ENCODE measurements at places on chromosomes 2 and 18.

GRCh38 chr2:19899985-19900930 is 1.5 kb downstream of the TTC32 start:
- DNase-seq: no peak

- DNase-seq: no peak
These were observed 44.4 kb upstream of the HPCAL1 start for GRCh38 chr2:10258326-10258725.

GRCh38 chr2:138658187-138658894 is 121.8 kb downstream of the NXPH2 start:
- DNase-seq: no peak

DNA sequence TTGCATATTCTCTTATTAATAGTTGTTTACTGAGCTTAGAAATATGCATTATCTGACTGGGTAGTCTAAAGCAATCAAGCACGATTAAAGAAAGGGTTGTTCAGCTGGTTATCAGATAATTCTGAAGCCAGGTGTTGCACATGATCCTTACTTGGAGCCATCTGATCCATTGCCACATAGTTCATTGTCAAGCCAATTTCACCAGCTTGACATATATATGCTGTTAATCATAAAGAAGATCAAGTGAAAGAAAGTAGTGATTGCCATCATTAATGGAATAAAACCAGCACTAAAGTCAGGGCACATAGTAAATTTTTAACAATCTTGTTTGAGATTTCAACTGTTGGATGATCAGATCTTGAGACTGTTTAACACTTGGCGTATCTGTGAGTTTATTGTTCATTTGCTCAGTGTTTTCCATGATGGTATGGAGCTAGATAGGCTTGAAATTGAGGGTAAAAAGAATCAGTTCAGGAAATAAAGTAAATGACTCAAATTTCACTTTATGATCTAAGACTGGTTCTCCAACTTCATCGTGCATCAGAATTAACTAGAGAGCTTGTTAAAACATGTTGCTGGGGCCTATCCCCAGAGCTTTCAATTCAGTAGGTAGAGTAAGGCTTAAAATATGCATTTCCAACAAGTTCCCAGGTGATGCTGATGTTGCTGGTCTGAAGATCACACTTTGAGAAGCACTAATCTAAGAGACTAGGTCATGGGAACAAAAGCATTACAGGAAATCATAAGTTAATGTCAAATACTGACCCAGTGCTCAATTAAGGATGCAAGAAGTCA is 539.6 kb downstream of the SATB2 start:
- no peak for DNase-seq

All from activated CD8-positive, alpha-beta memory T cell treated with anti-CD3 and anti-CD28 coated beads for 1 hour (primary cell).